A549 treated with AZD2906 at 1 μM for 4 hours (cell line): ENCODE measurements at places on chromosomes 4 and X. TPM values are rescaled to one million over a fixed set of nuclear protein-coding genes. Genes with fewer than 3 reads are reported as not detected.

The TEX13D gene
- not detected in 5 replicates for total RNA-seq

The CRMP1 gene
- 4.3 to 4.9 TPM (median 4.6 TPM) in 5 replicates for total RNA-seq

The UBA1 gene
- 176 to 194 TPM (median 191 TPM) in 5 replicates for total RNA-seq

The MAGIX gene
- 2.3 to 3.9 TPM (median 3.3 TPM) in 5 replicates for total RNA-seq

The GPRIN3 gene
- total RNA-seq, result 1.1 to 1.9 TPM (median 1.7 TPM) in 5 replicates

The PNMA5 gene
- 0.03 TPM in 1 of 5 replicates, not detected in the others for total RNA-seq

The MAGEB17 gene
- not detected in 5 replicates for total RNA-seq

The F8A3 gene
- total RNA-seq, result 0.56 to 1.3 TPM (median 1.0 TPM) in 5 replicates

The CCSER1 gene
- total RNA-seq, result not detected in 5 replicates

The MTMR8 gene
- total RNA-seq, result 0.39 to 0.67 TPM (median 0.49 TPM) in 5 replicates
